Activated naive CD8-positive, alpha-beta T cell treated with anti-CD3 and anti-CD28 coated beads, Interleukin-2, amount 10 ng/mL, durations not matched to agents 7 days and 5 days (primary cell): ENCODE measurements at places on chromosomes 3 and 15.

DNA sequence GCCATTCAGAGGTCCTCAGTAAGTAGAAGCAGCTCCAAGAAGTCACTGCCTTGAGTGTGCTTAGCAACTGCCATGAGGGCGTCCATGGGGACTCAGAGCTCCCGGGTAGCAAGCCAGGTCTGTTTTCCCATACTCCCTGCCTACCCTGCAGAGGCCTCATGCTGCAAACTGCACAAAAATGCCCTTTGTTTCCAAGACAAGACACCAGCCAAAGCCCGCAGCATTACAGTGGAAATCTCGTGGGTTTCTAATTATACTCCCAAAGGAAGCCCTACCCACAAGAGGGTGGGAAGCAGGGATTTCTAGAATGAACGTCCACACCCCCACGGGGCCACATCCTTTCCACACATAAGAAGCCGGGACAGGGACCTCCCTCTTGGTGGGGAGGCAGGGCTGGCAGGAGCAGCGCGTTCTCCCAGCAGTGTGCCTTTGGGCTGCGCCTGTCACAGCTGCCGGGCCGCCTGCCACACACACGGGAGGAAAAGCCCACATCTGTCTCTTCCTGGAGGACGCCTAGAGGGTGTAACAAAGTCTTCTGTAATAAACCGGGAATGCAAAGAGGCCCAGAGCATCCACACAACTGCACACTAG is 31.1 kb downstream of the FAM174B start:
- no peak for DNase-seq
- H3K4me3 ChIP-seq = no peak overlapping the region
- H3K27ac ChIP-seq = no peak overlapping the region
- peaks cover 4% of the 10 kb centered on the region for H3K4me1 ChIP-seq
- H3K36me3 ChIP-seq = no peaks in the 10 kb centered on the region

- no peaks in the 10 kb centered on the region for H3K4me1 ChIP-seq
- no peak for DNase-seq
- H3K4me3 ChIP-seq = no peak overlapping the region
- no peak overlapping the region for H3K27ac ChIP-seq
- no peaks in the 10 kb centered on the region for H3K27me3 ChIP-seq
- H3K36me3 ChIP-seq = peaks cover 54% of the 10 kb centered on the region
Measured at GRCh38 chr3:67421912-67422311, 232.5 kb downstream of the SUCLG2 start.

- H3K27me3 ChIP-seq = no peaks in the 10 kb centered on the region
- H3K4me1 ChIP-seq = peaks cover 6% of the 10 kb centered on the region
- peaks cover 86% of the 10 kb centered on the region for H3K36me3 ChIP-seq
- H3K27ac ChIP-seq = no peak overlapping the region
Measured at GRCh38 chr3:44501971-44502370, 24.5 kb upstream of the ZNF445 start.

DNA sequence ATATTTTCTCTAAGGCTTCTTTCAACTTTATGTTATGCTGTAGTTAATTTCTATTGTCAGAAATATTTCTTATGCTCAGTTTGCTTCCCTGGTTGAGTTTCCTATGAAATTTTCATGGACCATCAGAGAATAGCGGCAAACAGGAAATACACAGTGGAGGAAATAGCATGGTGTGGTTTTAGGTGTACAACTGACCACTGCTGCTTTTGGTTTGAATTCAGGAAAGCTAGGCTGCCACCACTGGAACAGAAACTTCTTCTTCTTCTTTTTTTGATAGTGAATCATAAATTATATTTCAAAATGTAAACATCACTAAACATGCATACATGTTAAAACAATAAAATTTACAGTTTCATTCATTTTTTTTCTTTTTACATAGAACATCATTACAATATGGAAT is 316.6 kb upstream of the TGFBR2 start:
- H3K4me1 ChIP-seq = peaks cover 17% of the 10 kb centered on the region
- no peaks in the 10 kb centered on the region for H3K36me3 ChIP-seq
- H3K27ac ChIP-seq = no peak overlapping the region
- no peak overlapping the region for H3K4me3 ChIP-seq
- no peaks in the 10 kb centered on the region for H3K27me3 ChIP-seq
- no peak for DNase-seq

GRCh38 chr3:101849714-101850245 is 466 bp downstream of the NFKBIZ start:
- H3K4me3 ChIP-seq = peak overlapping the region; percentile 88
- H3K27me3 ChIP-seq = no peaks in the 10 kb centered on the region
- peaks cover 46% of the 10 kb centered on the region for H3K36me3 ChIP-seq
- peak; percentile 80 for DNase-seq

- H3K27ac ChIP-seq = no peak overlapping the region
- H3K4me3 ChIP-seq = no peak overlapping the region
- no peaks in the 10 kb centered on the region for H3K36me3 ChIP-seq
- H3K4me1 ChIP-seq = no peaks in the 10 kb centered on the region
Measured at GRCh38 chr3:111472556-111472955, 69.4 kb upstream of the CD96 start.

DNA sequence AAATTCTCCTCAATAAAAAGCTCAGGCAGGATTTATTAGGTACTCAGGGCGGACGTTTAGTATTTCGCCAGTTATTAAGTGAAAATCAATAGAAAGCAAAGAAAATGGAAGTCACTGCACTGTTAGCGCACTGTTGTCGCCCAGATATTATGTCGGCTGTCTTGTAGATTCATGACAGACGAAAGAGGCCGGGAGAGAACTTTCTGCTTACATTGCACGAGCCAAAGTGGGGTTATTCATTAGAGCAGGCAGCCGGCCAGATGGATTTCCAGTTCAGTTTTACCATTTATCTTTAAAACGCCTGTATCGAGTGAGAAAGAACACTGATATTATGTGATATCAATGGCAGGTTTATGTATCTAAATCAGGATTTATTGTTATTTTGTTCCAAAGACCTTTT is 866.0 kb upstream of the NR2F2 start:
- no peak overlapping the region for H3K4me3 ChIP-seq
- H3K36me3 ChIP-seq = no peaks in the 10 kb centered on the region
- H3K27ac ChIP-seq = no peak overlapping the region
- no peak for DNase-seq
- H3K4me1 ChIP-seq = peaks cover 1% of the 10 kb centered on the region

DNA sequence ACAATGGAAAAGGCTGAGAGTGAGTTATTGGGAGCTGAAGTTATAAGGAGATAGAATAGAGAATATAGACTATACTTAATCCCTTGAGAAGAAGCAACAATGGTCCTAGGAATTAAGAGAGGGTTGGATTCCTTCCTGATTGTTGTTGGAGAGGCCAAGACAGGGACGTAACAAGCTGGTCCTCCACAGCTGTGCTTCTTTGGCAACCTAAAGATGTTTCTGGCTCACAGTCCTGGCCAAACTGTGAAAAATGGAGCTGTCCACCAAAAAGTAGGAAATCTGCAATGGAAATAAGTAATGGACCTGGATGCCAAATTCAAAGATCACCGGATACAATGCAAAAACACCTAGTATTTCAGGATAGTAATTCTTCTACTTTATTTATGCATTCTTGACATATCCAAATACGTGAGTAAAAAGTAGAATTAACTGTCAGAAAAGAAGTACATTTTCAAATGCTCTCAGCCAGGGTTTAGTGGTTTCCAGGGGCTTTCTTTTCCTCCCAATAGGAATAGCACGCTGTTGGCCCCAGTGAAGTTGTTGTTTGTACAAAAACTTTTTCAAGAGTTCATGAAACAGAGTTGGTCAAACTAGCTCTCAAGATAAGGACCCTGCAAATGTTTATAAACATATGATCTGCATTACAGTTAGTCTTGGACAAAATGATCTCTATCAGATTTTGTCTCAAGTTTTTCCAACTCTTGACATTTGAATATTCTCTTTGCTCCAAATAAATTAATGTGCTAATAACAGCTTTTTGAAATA is 28.3 kb downstream of the CERS3 start:
- H3K27me3 ChIP-seq = peaks cover 13% of the 10 kb centered on the region
- H3K36me3 ChIP-seq = no peaks in the 10 kb centered on the region
- no peak overlapping the region for H3K27ac ChIP-seq
- no peaks in the 10 kb centered on the region for H3K4me1 ChIP-seq
- H3K4me3 ChIP-seq = no peak overlapping the region

DNA sequence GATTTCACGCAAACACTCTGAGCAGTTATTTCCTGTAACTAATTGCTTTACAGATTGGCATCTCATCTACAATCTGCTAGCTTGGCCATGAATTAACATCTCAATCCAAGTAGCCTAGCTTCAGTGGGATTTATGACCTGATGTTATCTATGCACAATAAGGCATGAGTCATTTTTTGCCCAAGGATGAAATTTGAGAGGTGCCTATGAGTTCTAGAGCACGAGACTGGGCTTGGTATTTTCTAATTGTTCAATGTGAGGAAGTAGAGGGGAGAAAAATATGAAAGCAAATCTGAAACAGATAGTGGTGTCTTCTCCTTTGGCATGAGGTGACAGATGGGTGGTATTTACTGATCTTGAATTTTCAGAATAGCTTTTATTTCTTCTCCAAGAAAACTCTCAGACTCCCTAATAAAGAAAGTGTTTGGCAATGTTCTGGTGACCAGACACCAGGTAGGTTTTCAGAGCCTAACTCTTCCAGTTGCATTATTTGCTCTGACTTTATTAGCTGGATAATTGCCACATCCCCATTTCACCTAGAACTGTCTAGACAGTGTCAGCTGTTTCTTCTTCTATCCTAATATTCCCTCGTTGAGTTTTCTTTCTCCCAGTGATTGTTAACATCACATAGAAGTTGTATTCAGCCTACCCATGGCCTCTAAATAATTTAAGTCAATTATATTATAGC is 301.0 kb upstream of the UMPS start:
- H3K36me3 ChIP-seq = no peaks in the 10 kb centered on the region
- H3K27ac ChIP-seq = no peak overlapping the region
- no peak overlapping the region for H3K4me3 ChIP-seq
- H3K27me3 ChIP-seq = peaks cover 17% of the 10 kb centered on the region
- no peak for DNase-seq
- no peaks in the 10 kb centered on the region for H3K4me1 ChIP-seq

- H3K4me1 ChIP-seq = no peaks in the 10 kb centered on the region
- H3K36me3 ChIP-seq = peaks cover 16% of the 10 kb centered on the region
- no peak overlapping the region for H3K27ac ChIP-seq
- peak overlapping the region; percentile 22 for H3K4me3 ChIP-seq
Measured at GRCh38 chr3:9704347-9705322, 1.0 kb downstream of the CPNE9 start.

DNA sequence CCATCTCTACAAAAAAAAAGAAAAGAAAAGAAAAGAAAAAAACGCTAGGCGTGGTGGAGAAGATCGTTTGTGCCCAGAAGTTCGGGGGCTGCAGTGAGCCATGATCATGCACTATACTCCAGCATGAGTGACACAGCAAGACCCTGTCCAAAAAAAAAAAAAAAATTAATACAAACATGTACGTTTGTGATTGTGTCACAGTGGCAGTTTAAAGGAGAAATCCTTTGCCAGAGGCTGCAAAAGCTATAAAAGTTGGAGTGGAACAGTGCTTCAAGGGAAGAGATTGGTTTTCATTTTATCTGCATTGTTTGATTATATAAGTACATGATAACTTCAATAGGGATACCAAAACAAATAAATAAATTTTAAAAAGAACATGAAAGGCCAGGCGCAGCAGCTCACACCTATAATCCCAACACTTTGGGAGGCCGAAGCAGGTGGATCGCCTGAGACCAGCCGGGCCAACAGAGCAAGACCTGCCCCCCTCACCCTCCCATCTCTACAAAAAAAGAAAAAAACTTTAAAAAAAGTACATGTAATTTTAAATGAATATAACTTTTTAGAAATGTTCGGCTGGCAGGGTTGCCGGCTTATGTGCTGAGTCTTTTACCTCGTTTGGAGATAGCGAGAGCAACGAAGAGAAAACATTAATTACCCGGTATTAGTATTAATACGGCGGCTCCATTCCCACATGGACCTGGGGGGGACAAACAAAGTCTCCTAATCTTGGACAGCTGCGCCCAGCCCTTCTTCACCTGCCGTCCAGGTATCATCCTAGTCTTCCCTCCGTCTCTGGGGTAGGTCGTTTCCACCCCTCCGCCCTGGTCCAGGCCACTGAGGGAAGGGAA is 573 bp upstream of the DIS3L start:
- peak overlapping the region; percentile 85 for H3K27ac ChIP-seq
- H3K36me3 ChIP-seq = peaks cover 2% of the 10 kb centered on the region
- DNase-seq = no peak
- no peaks in the 10 kb centered on the region for H3K27me3 ChIP-seq
- peak overlapping the region; percentile 78 for H3K4me3 ChIP-seq

DNA sequence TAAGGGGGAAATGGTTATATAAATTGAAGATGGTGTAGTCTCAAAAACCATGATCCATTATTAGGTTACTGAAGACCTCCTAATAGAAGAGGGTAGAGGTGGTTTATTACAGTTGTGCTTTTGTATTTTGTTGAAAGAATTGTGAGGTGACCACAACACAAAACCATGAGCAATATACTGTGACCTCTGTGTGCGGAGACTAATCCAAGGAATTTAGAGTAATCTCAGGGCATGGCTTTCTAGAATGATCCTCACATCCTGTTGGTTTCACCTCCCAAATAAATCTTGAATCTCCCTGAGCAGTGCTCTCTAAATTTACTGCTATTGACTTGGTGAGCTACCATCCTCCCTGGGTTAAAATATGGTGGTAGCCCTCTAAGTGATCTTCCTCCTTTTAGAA is 52.3 kb downstream of the PTPRG start:
- H3K36me3 ChIP-seq = no peaks in the 10 kb centered on the region
- peaks cover 2% of the 10 kb centered on the region for H3K27me3 ChIP-seq
- no peak overlapping the region for H3K27ac ChIP-seq
- no peak for DNase-seq
- H3K4me1 ChIP-seq = no peaks in the 10 kb centered on the region

- no peak for DNase-seq
- H3K27me3 ChIP-seq = no peaks in the 10 kb centered on the region
- no peaks in the 10 kb centered on the region for H3K4me1 ChIP-seq
Measured at GRCh38 chr15:40006646-40007045, 32.3 kb downstream of the SRP14 start.

DNA sequence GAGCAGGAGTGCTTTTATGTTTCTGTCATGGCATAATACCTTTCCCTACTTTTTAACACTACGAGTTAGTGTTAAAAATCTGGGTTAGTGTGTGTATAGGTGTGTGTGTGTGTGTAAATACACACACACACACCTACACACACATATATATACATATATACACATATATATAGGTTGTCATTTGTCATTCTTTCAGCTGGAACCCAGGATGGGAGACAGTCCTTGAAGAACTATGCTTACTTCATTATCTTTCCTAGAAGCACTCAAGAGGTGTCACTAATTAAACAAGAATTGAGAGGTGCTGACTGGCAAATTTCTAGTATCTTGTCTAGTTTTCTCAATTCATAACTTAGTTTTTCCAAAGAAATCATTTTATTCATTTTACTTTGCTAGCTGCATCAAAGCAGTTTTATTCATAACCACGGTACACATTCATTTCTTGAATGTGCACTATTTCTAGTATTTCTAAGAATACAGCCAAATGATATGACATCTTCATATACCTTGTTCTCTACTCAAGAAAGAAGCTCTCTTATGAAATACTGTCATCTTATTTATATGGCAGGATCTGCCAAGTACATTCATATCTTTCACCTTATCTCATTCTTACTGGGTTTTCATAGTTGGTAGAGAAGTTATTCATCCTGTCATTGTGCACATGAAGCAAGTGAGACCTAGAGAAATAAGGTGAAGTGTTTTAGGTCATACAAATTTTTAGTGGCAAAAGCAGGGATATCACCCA is 46.6 kb downstream of the ISL2 start:
- no peak overlapping the region for H3K27ac ChIP-seq
- H3K36me3 ChIP-seq = peaks cover 8% of the 10 kb centered on the region
- no peak overlapping the region for H3K4me3 ChIP-seq
- H3K4me1 ChIP-seq = no peaks in the 10 kb centered on the region
- DNase-seq = no peak

- H3K27me3 ChIP-seq = no peaks in the 10 kb centered on the region
- H3K36me3 ChIP-seq = no peaks in the 10 kb centered on the region
- H3K27ac ChIP-seq = no peak overlapping the region
- H3K4me3 ChIP-seq = no peak overlapping the region
- no peak for DNase-seq
Measured at GRCh38 chr3:193564012-193564411, 9.3 kb upstream of the ATP13A4 start.
